ENCODE measurements at places on chromosomes 1 and 21. TPM values are rescaled to one million over a fixed set of nuclear protein-coding genes. Genes with fewer than 3 reads are reported as not detected.

DNA sequence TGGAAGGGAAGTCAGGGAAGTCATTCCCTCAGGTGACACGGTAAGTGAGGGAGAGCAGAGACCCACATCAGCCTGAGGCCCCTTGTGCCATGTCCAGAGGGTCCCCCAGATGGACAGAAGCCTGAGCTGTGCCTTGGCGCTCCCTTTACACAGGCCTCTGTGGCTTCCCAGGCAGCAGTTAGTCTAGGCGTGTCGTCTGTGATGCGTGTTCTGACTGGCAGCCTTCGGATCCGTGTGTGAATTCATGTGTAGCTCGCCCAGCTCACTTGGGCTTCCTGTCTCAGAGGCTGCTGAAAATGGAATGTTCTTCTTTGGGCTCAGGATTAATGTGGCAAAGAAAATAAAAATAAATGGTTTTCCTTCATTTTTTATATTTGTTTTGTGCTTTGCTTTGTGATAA lies 28.3 kb downstream of the PRMT2 start:
- no peak for DNase-seq
- peaks cover 24% of the 10 kb centered on the region for H3K27me3 ChIP-seq
- H3K36me3 ChIP-seq = no peaks in the 10 kb centered on the region
- no peak overlapping the region for H3K27ac ChIP-seq
- no peak overlapping the region for H3K4me3 ChIP-seq

- H3K36me3 ChIP-seq = no peaks in the 10 kb centered on the region
- H3K4me3 ChIP-seq = no peak overlapping the region
- DNase-seq = no peak
- H3K4me1 ChIP-seq = no peaks in the 10 kb centered on the region
- H3K27ac ChIP-seq = no peak overlapping the region
Measured at GRCh38 chr1:168513656-168514404, 30.0 kb downstream of the XCL2 start.

- H3K27me3 ChIP-seq = no peaks in the 10 kb centered on the region
- peaks cover 49% of the 10 kb centered on the region for H3K4me1 ChIP-seq
- no peak for DNase-seq
- no peak overlapping the region for H3K4me3 ChIP-seq
Measured at GRCh38 chr1:113975211-113975895, 3.9 kb upstream of the OLFML3 start.

DNA sequence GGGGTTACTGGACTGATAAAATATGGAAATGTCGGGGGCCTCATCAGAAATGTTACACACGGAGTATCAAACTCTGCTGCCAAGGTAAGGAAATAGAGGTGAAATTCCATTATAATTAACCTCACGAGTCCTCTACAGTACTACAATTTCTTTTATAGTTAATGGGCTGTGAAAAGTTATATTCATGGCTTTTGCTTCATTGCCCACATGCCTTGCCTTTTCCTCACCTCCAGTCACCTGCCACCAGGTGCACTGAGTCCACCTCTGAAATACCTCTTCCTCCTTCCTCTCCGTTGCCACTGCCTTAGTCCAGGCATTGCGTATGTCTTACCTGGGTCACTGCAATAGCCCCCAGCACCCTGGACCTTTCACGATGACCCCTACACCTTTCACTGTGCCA lies 186.9 kb downstream of the VPS13D start:
- no peak overlapping the region for H3K4me3 ChIP-seq
- DNase-seq = no peak
- H3K27ac ChIP-seq = no peak overlapping the region
- H3K36me3 ChIP-seq = peaks cover 3% of the 10 kb centered on the region
- no peaks in the 10 kb centered on the region for H3K27me3 ChIP-seq

DNA sequence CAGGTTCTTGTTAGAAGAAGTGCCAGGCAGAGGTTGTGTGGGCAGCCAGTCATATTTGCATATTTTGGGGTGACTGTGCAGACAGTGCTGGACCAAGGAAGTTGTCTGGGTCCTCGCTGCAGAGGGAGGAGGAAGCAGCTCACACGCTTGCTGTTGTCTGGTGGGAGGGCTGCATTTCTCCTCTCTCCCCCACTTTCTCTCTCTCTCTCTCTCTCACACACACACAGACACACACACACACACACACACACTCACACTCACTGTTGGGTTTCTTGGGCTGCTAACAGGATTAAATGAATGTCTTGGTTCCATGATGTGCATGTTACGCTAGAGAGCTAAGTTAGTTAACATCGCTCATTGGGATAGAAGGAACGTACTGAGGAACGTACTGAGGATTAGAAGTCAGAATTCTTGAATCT lies 72.9 kb downstream of the AGPAT3 start:
- H3K27ac ChIP-seq = no peak overlapping the region
- no peaks in the 10 kb centered on the region for H3K36me3 ChIP-seq
- no peaks in the 10 kb centered on the region for H3K27me3 ChIP-seq
- no peak overlapping the region for H3K4me3 ChIP-seq

- no peak overlapping the region for H3K27ac ChIP-seq
- no peaks in the 10 kb centered on the region for H3K36me3 ChIP-seq
Measured at GRCh38 chr1:192702212-192702902, 66.4 kb downstream of the RGS13 start.

DNA sequence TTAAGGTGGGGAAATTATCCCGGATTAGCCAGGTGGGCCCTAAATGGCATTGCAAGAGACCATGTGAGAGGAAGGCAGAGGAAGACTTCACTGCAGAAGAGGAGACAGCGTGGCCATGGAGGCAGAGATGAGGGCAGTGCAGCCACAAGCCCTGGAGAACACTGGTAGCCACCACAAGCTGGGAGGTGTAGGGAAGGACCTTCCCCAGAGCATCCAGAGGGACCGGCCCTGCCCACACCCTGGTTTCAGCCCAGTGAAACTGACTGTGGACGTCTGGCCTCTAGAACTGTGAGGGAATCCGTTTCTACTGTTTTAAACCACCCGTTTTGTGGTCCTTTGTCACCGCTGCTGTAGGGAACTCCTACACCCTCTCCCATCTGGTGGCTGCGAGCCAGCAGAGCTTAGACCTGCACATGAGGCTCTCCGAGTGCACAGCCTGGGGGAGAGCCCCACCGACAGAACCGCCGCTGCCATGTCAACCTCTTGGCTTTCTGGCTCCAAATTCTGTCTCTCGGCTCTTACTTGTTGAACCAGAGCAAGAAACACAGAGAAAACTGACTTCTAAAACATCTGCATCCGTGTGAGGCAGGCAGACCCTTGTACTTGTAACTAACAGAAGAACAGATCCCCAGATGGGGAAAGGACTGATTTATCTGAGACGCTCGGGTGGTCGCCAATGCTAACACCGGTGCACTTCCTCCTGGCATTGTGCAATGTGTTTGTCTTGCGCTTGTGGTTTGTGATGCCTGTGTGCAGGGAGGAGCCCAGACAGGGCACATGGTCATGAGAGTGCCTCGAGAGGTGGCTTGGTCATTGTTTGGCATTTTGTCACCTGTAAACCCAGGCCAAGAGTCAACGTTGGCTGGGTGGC lies 90.8 kb upstream of the TMPRSS2 start:
- H3K27me3 ChIP-seq = peaks cover 2% of the 10 kb centered on the region
- no peaks in the 10 kb centered on the region for H3K4me1 ChIP-seq
- no peak overlapping the region for H3K27ac ChIP-seq
- DNase-seq = no peak
- H3K36me3 ChIP-seq = no peaks in the 10 kb centered on the region

- H3K27ac ChIP-seq = peak overlapping the region; percentile 31
- no peaks in the 10 kb centered on the region for H3K36me3 ChIP-seq
- no peak overlapping the region for H3K4me3 ChIP-seq
- no peaks in the 10 kb centered on the region for H3K27me3 ChIP-seq
Measured at GRCh38 chr1:204322339-204322868, 37.3 kb downstream of the PLEKHA6 start.

GRCh38 chr1:35441926-35442579 lies 115.2 kb downstream of the KIAA0319L start:
- DNase-seq = no peak
- H3K27me3 ChIP-seq = no peaks in the 10 kb centered on the region
- H3K4me1 ChIP-seq = no peaks in the 10 kb centered on the region
- H3K36me3 ChIP-seq = peaks cover 3% of the 10 kb centered on the region
- no peak overlapping the region for H3K27ac ChIP-seq

DNA sequence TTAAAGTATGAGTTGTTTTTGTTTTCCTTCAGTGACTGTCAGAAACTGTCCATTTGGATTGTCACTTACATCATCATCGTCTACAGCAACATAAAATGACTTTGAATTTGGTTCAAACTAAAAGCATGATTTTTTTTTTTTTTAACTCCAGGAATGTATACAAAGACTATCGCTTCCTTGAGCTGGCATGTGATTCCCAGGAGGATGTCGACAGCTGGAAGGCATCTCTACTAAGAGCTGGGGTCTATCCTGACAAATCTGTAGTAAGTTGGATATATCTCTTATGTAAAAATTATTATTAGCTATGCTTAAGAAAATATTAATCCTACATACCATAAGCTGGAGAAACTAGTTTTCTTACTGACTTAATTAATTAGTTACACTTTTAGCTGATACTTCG lies 111.9 kb upstream of the C1orf105 start:
- no peak overlapping the region for H3K4me3 ChIP-seq
- no peaks in the 10 kb centered on the region for H3K27me3 ChIP-seq
- H3K4me1 ChIP-seq = no peaks in the 10 kb centered on the region
- no peak for DNase-seq
- no peak overlapping the region for H3K27ac ChIP-seq
- H3K36me3 ChIP-seq = no peaks in the 10 kb centered on the region

DNA sequence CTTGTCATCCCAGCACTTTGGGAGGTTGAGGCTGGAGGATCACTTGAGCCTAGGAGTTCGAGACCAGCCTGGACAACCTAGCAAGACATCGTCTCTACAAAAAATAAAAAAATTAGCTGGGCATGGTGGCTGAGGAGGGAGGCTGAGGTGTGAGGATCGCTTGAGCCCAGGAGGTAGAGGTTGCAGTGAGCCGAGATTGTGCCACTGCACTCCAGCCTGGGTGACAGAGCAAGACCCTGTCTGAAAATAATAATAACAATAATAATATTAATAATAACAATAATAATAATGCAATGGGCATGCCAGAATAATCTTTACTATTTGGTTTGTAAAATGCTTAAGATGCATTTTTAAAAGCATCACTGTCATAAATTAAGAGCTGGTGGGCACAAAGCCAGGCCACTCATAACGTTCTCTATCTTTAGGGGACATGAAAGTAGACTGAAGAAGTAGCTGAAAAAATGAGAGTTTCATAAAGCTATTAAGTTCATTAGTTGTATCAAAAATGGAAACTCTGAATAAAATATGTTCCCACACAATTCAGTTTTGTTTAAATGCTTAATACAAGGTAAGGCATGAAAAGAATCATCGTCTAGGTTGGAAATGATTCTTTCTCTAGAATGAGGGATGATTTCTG lies 51.6 kb upstream of the ITPKB start:
- no peak overlapping the region for H3K27ac ChIP-seq
- no peaks in the 10 kb centered on the region for H3K4me1 ChIP-seq
- no peak for DNase-seq

GRCh38 chr1:51638350-51638749 lies 21.5 kb downstream of the OSBPL9 start:
- H3K27ac ChIP-seq = no peak overlapping the region
- H3K4me1 ChIP-seq = peaks cover 25% of the 10 kb centered on the region
- no peaks in the 10 kb centered on the region for H3K36me3 ChIP-seq
- DNase-seq = no peak
- no peaks in the 10 kb centered on the region for H3K27me3 ChIP-seq

- no peaks in the 10 kb centered on the region for H3K27me3 ChIP-seq
- H3K4me1 ChIP-seq = peaks cover 5% of the 10 kb centered on the region
- no peaks in the 10 kb centered on the region for H3K36me3 ChIP-seq
- H3K27ac ChIP-seq = no peak overlapping the region
- H3K4me3 ChIP-seq = no peak overlapping the region
- no peak for DNase-seq
Measured at GRCh38 chr1:43444151-43444828, 9.4 kb downstream of the HYI start.

DNA sequence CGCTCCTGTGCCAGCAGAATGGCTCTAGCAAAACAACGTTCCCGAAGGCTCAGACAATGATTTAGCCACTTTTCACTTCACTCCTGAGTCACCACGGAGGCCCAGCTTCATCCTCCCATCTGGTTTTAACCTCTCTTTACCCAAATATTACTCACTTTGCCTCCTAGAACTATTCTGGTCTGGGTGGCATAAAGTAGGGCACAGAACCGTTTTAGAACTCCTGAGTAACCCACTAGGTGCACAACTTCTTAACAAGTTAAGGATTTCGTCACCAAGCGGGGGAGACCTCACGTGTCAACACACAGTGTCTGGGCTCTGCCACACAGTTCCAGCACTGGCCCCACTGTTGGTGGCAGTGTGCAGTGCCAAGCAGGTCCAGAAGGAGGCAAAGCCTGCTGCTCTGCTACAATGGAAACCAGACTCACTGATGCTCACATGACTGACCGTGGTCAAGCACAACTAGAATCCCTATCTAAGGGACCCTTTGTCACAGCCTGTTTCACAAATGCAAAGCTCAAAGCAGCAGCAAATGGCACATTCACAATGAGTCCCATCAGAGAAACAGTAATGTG lies 121.7 kb downstream of the SIPA1L2 start:
- H3K36me3 ChIP-seq = no peaks in the 10 kb centered on the region
- no peak overlapping the region for H3K4me3 ChIP-seq
- no peak overlapping the region for H3K27ac ChIP-seq
- peak; percentile 18 for DNase-seq

GRCh38 chr1:160376525-160377131 lies 9.8 kb downstream of the NHLH1 start:
- peaks cover 27% of the 10 kb centered on the region for H3K4me1 ChIP-seq
- peak overlapping the region; percentile 92 for H3K27ac ChIP-seq
- no peaks in the 10 kb centered on the region for H3K36me3 ChIP-seq
- peak overlapping the region; percentile 28 for H3K4me3 ChIP-seq
- peak; percentile 85 for DNase-seq

- peak; percentile 86 for DNase-seq
- peaks cover 8% of the 10 kb centered on the region for H3K27me3 ChIP-seq
- H3K4me3 ChIP-seq = peak within 1 kb of the TSS; percentile 86
- H3K36me3 ChIP-seq = no peaks in the 10 kb centered on the region
- H3K27ac ChIP-seq = peak within 1 kb of the TSS; percentile 86
- H3K4me1 ChIP-seq = peaks cover 18% of the 10 kb centered on the region
Measured at GRCh38 chr1:225427235-225428067, at the start of gene LBR. LBR (minus strand) TSS chr1:225428038; CDS start chr1:225424075, 3,963 bp downstream.

- no peaks in the 10 kb centered on the region for H3K27me3 ChIP-seq
- H3K27ac ChIP-seq = no peak overlapping the region
- H3K4me3 ChIP-seq = no peak overlapping the region
- peaks cover 14% of the 10 kb centered on the region for H3K4me1 ChIP-seq
Measured at GRCh38 chr1:243391355-243391754, 135.5 kb downstream of the SDCCAG8 start.

- H3K27ac ChIP-seq = no peak overlapping the region
- H3K4me3 ChIP-seq = no peak overlapping the region
- H3K4me1 ChIP-seq = no peaks in the 10 kb centered on the region
- H3K36me3 ChIP-seq = no peaks in the 10 kb centered on the region
- no peak for DNase-seq
- H3K27me3 ChIP-seq = no peaks in the 10 kb centered on the region
Measured at GRCh38 chr1:24963099-24963872, 33.2 kb upstream of the RUNX3 start.

- DNase-seq = no peak
- no peaks in the 10 kb centered on the region for H3K27me3 ChIP-seq
- H3K27ac ChIP-seq = no peak overlapping the region
- no peaks in the 10 kb centered on the region for H3K4me1 ChIP-seq
- no peak overlapping the region for H3K4me3 ChIP-seq
Measured at GRCh38 chr1:22163137-22163536, 20.2 kb upstream of the WNT4 start.

- no peak within 1 kb of the TSS for H3K4me3 ChIP-seq
- no peak for DNase-seq
- no peaks in the 10 kb centered on the region for H3K36me3 ChIP-seq
- H3K27ac ChIP-seq = no peak within 1 kb of the TSS
- H3K27me3 ChIP-seq = peaks cover 57% of the 10 kb centered on the region
Measured at GRCh38 chr1:2632561-2633361, at the start of gene MMEL1. MMEL1 (minus strand) TSS chr1:2633016; CDS start chr1:2629484, 3,532 bp downstream.

Gene RHD
- total RNA-seq = not detected

Gene MSTO1
- 36.6 TPM for total RNA-seq

Gene AADACL4
- total RNA-seq = not detected

Gene UBE2J2
- 39.2 TPM for total RNA-seq

Gene AK5
- total RNA-seq = 1.5 TPM

Gene SPRR4
- not detected for total RNA-seq

Data from neural progenitor cell (in vitro differentiated cells).